ENCODE measurements at places on chromosomes 7 and 10.

- DNase-seq, result no peak
These were observed 125.8 kb upstream of the UNC5B start for GRCh38 chr10:71086439-71087080.

- no peak for DNase-seq
These were observed 4.3 kb downstream of the CUBN start for GRCh38 chr10:17125206-17125893.

GRCh38 chr7:153258686-153259085 is 499.1 kb downstream of the ACTR3B start:
- no peak for DNase-seq

DNA sequence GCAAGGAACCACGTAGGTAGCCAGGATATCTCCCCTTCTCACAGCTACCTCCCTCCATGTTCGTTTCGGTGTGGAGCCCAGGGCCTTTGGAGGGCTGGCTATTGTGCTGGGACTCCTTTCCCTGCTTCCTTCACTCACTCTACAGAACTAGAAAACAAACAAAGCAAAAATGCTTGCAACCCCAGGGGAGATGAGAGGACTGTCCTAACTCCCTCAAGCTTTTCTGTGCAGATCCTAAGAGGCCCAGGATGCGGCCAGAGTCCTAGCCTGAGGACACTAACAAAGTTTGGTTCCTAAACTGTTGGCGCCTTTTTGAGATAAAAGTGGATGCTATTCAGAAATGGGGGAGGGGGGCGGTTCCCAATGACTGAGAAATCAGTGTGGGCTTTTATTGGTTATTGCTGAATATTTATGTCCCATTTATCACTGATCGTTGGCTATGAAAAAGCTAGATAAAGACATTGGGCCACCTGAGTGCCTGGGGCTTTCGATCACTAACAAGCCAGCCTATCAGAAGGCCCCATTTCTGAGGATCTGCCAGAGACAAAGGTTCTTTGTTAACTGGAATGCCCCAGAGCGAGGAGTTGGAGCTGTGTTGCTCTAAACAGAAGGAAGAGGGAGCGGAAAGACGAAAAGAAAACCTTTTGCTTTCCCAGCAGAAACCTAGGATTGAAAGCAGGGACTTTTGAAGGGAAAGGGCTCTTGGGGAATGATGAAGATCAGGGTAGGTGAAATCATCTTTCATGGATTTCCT is 95.2 kb upstream of the EGR2 start:
- DNase-seq, result peak; percentile 58

DNA sequence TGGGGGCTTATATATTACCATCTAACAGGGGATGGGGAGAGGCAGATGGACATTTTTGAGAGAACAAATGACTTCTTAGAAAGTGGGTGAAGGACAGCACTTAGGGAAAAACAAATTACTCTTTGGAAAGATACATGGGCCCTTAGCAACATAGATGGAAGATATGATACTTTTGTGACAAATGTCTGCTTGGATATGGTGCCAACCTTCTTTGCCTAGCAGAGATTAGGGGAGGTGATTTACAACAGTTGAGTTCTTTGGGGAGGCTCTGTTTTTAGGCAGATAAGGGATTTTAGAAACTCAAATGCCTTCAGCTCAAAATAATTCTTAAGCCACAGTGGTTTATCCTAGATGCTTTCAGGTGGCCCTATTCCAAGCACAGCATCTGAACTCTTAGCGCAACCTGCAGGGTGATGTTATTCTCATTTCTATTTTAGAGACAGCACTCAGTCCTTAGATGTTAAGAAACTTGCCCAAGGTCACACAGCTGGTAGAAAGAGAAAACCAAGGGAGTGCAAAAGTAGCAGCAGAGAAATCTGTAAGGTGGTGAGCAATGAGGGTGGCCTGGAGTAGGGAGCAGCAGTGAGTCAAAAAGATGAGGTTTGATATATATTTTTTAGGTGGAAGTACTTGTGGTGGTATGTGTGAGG is 75.1 kb upstream of the KMT2E start:
- DNase-seq, result no peak

GRCh38 chr10:123742751-123743440 is 76.7 kb downstream of the GPR26 start:
- DNase-seq, result no peak
